ENCODE measurements at places on chromosomes 4 and X.

- no peak for DNase-seq
These were observed 175.0 kb upstream of the EPHA5 start for GRCh38 chr4:65845199-65845773.

GRCh38 chr4:97197106-97197505 is 946.2 kb downstream of the STPG2 start:
- no peak for DNase-seq

- DNase-seq, result peak; percentile 51
These were observed 161.6 kb downstream of the IL15 start for GRCh38 chr4:141797966-141798365.

GRCh38 chr4:83873996-83874395 is 338.1 kb downstream of the GPAT3 start:
- DNase-seq, result no peak

- peak; percentile 53 for DNase-seq
These were observed 255.7 kb upstream of the RPS6KA3 start for GRCh38 chrX:20522420-20522819.

- DNase-seq, result no peak
These were observed 36.1 kb upstream of the HERC5 start for GRCh38 chr4:88420844-88421243.

GRCh38 chrX:153722704-153723350 is 1.4 kb downstream of the BCAP31 start:
- DNase-seq, result peak; percentile 11

DNA sequence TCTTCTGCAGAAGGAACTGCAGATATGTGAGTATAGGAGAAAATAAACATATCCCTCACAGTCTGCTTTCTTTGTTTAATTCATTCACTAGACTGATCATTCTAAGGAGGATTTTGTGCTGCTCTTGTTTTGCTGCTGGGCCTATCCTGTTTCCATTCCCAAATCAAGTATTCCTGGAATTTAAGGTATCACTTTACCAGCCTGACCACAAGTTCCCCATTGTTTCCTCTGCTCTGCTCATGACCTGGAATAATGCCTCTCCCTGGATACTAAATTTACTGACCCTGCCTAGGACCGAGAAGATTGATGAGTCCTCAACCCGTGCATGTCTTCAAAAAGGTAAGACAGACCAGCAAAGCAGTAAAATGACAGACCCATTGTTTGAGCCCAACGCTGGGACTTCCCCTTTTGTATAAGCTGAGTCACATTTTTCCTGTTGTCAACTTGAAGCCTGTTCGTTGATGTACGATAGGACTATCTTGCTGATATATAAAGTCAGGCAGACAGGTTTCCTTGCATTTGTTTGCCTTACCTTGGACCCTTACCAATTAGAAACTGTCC is 85.5 kb upstream of the TET2 start:
- DNase-seq, result peak; percentile 24

- DNase-seq, result no peak
These were observed 444.7 kb upstream of the TENM3 start for GRCh38 chr4:181798536-181798935.

- peak; percentile 91 for DNase-seq
These were observed 239.1 kb downstream of the RASL11B start for GRCh38 chr4:53101191-53101581.

DNA sequence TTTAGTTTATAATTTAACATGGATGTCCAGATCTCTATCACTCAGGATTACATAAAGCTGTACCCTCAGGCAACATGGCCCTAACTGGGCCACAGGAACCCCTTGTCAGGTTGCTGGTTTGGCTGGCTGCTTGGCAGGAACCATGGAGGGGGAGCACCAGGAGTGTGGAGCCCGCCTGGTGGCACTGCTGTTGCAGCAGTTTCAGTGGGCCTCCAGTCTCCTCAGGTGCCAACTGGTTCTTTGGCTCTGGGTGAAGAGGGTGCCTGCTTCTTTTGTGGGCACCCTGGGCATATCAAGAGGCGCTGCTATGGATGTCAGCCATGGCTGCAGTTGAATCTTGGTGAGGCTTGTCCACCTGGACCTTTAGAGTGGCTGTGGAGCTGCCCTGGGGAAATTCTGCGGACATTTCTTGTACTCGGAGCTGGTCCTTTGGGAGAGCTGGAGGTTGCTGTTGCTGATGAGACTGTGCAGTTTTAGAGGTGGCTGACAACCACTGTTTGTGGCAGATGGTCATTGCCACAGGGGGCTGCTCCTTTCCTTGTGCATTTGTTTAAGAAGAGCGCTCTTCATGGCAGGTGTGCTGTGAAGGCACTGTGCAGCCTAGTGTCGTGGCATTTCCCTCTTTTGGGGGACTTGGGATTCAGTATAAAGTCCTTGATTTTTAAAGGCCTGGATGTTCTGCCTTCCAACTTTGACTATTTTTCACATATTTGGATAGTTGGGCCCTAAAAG is 10.3 kb upstream of the SMIM14 start:
- DNase-seq, result no peak

DNA sequence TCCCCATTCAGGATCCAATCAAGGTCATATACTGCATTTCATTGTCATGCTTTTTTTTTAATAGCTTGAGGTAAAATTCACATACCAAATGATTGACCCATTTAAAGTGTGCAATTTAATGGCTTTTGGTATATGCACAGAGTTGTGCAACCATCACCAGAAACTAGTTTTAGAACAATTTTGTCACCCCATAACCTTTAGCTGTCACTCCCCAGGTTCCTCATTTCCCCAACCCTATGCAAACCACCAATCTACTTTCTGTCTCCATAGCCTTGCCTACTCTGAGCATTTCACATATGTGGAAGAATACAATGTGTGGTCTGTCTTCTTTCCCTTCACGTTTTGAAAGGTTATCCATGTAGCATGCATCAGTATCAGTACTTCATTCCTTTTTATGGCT is 1.4 kb upstream of the SMAD1 start:
- DNase-seq, result no peak

DNA sequence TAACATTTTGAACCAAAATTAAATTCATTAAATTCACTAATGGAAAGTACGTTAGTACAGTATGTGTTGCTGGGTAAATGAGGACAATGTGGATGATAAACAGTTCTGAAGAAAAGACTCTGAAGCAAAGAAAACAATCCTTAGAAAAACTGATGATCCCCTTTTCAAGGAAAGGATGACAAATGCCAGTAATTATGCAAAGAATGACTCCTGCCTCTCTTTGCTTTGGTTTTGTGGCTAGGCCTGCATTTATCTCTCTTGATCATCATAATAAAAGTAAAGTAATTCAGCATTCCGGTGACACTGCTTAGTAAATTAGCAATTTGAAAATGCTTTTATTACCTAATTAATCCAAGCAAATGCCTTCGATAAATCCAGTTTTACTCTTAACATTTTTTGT is 652.2 kb upstream of the DIPK2B start:
- peak; percentile 51 for DNase-seq

DNA sequence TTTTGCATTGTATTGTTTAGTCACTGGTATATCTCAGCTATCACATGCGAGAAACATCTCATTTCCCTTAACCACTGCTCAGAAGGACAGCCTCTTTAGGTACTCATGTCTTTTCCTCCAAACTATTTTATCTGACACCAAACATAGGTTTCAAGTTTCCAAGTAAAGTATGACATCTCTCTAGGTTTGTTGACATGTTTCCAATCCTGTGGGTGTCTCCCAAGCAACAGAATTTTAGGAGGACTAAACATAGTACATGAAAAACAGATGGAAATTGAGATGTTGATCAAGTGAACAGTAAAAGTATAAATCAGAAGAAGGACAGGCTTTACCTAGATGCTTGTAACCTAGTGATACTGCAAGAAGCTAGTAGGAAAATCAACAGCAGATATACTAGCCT is 371.4 kb downstream of the DTHD1 start:
- no peak for DNase-seq

GRCh38 chr4:141705048-141705746 is 68.8 kb downstream of the IL15 start:
- no peak for DNase-seq

- peak; percentile 20 for DNase-seq
These were observed 235.3 kb downstream of the AR start for GRCh38 chrX:67779099-67779498.

DNA sequence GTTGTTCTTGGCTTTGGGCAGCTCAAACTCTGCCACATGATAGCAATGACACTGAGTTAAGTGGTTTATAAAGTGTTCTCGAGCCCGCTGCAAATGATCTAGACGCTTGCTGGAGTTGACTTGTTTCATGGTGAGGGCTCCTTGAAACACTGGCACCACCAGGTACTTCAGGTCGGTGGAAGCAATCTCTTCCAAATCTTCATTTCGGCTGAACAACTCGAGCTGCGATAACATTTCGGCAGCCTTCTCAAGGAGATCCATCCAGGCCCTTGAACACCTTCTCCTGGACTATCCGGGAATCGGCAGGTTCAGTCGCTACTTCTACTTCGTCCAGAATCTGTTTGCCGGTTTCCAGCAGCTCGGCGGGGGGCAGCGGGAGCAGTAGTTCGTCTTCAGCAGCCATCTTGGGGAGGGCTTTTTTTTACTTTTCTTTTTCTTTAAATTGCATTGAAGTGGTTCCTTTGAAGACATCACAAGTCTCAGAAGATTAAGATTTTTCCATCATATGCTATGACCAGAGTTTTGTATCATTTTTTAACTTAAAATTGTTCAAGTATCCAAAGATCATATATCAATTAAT is 28.0 kb downstream of the HNRNPDL start:
- DNase-seq, result no peak

- DNase-seq, result peak; percentile 2
These were observed 26.2 kb downstream of the ARL9 start for GRCh38 chr4:56531823-56532222.

DNA sequence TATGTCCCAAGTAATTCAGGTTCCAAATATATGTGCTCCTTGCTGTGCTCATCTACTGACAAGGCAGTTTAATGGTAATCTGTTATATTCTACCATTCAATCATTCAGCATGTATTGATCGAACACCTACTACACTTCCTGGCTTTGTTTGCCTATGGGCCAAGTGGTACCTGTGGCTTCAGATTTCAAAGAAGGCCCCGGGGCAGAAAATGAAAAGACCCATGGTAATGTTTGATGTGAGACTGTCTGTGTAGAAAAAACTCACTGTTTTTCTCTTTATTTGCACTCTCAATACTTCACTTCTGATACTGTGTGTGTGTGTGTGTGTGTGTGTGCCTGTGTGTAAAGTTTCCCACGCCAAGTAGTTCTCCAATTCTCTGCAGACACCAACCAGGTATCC is 61.0 kb upstream of the FRAS1 start:
- DNase-seq, result no peak
